NCI-H446 treated with DMSO at 0.1 percent for 48 hours (cell line): ENCODE measurements at places on chromosomes 5 and 9.

- DNase-seq, result no peak
These were observed 259.7 kb downstream of the CDH10 start for GRCh38 chr5:24385070-24385469.

DNA sequence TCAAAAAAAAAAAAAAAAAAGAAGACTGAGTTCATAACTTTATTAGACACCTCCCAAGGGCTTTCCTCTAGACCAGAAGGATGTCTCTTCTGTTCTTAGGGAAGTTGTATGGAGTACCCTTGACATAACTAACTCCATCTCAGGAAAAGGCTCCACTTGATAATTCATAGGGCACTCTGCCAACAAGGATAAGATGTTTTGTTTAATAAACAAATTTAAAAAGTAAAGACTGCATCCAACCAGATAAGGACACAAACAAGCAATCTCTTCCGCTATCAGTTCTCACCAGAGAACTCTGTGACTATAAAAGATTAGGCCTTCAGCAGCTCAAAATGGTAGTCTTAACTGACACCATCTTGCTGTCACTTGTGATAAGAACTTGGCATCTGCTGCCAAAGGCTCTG lies 65.8 kb downstream of the SFXN1 start:
- no peak for DNase-seq

DNA sequence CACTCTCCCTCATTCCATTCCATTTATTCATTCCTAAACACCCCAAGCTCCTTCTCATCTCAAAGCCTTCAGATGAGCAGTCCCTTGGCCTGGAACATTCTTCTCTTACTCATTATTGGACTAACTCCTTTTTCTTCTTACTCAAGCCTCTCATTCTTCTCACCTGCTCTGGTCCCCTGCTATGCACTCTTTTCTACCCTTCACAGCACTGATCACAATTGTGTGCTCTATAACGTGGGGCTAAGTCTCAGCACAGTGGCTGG lies 212.4 kb downstream of the MAPKAP1 start:
- no peak for DNase-seq

DNA sequence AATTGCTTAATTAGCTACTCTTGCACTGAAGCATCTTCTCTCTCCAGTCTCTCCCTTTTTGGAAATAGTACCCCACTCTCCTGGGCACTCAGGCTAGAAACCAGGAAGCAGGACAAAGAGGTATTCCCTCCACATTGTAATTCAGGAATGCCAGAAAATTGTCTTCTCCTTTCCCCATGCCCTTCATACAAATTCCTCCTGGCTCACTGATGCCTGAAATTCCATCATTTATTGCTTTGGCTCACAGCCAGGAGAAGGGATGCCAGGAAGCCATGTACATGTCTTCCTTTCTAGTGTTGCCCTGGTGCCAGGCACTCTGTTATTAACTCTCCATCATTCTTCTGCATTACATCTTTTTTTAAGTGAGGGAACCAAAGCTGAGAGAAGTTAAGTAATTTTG lies 716.5 kb upstream of the C9orf72 start:
- DNase-seq, result no peak

DNA sequence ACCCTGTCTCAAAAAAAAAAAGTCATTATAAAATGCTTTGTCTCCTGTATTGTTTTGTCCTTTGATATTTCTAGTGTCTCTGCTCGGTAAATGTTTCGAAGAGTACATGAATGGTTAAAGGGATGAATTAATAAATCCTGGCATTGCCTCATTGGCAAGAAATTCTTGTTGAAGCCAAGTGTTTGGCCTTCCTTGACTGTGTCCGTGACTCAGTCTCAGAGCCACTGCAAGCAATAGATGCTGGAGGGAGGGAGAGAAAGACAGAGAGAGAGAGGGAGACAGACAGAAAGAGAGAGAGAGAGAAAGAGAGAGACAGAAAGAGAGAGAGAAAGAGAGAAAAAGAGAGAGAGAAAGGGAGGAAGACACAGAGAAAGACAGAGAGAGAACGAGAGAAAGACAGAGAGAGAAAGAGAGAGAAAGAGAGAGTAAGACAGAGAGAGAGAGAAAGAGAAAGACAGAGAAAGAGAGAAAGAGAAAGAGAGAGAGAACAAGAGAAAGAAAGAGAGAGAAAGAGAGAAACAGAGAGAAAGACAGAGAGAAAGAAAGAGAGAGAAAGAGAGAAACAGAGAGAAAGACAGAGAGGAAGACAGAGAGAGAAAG lies 72.5 kb upstream of the RXRA start:
- no peak for DNase-seq

- DNase-seq, result no peak
These were observed 2233.8 kb upstream of the C9orf72 start for GRCh38 chr9:29806937-29807618.

GRCh38 chr5:139823757-139824355 lies 28.2 kb downstream of the PSD2 start:
- no peak for DNase-seq
